ENCODE measurements at places on chromosomes 5 and 9.
A peak's percentile ranks its signal among the peaks of the same experiment; 100 is the strongest.

DNA sequence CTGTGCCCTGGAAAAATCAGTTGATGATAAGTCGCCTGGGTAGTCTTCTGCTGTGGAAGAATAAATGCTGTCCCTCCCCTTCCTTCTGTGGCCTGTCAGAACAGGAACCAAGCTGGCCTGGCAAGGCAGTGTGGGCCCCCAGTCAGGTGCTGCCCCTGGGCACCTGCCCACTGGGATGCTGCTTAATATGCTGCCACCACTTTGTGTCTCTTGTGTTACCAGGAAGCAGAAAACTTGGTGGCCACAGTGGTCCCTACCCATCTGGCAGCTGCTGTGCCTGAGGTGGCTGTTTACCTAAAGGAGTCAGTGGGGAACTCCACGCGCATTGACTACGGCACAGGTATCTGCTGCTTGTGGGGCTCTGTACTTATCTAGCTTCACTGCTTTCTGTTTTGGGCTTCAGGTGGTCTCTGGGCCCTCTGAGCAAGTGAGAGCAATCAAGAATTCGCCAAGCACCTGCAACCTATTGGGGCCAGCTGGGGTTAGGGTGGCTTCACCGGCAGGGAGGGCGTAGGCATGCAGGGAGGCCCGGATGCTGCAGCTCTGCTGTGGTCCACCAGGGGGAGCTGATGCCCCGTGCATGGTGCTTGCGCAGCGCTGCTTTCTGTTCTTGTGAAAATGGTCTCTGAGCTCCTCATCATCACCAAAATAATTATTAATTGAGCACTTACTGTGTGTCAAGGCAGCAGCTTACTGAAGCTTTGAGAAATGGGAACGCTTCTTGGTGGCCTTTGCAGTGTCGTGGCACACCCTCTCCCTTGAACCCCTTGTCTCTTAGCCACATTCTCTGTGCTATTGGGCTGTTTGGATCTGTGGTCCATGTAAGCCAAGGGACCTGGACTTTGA is 20.3 kb downstream of the PTPA start:
- DNase-seq: peak; percentile 89

DNA sequence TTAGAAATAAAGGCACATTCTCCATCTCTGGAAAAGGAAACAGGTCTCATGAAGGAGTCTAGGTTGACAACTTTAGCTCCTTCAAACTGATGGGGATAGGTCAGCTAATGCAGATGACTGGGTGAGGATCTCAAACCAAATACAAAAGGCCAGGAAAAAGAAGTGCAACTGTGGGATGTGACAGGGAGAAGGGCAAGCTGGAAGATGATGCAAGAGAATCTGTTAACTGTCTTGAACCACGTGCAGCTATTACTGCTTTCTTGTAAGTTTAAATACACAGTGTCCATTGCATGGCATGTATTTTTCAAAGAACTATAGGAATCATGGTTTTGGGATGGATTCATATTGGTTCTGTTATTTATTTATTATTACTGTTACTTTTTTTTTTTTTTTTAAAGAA is 331.8 kb downstream of the NDUFS4 start:
- DNase-seq: no peak

DNA sequence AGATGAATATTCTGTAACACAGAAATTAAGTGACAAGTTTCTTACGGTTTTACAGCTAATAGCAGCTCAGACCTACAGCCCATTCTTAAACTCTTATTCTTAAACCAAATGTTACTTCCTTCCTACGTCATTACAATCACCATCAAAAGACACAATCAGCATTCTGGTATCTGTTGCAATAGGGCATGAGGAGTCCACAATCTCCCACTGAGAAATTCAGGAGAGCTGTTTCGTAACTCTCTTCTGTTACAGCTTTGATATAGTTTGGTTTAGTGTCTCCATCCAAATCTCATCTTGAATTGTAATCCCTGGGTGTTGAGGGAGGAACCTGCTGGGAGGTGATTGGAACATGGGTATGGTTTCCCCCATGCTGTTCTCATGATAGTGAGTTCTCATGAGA is 163.4 kb downstream of the GAS1 start:
- DNase-seq: no peak

DNA sequence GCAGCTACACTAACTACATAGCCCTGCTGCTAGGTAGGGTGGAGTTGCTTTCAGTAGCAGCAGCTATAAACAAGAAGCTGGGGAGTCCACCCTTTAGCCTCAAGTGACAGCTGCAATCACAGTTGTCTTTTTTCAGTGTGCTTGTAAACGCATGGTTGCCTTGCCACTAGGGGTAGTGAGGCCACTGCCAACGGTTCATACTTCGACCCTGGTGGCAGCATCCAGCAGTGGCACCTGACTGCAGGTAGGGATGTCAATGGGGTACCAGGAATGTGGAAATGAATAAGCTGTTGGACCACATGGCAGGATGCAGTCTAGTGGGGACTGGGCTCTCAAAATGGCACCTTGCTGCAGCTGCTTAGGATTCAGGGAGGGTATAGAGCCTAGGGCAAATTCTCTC is 367.2 kb downstream of the RASEF start:
- DNase-seq: no peak

DNA sequence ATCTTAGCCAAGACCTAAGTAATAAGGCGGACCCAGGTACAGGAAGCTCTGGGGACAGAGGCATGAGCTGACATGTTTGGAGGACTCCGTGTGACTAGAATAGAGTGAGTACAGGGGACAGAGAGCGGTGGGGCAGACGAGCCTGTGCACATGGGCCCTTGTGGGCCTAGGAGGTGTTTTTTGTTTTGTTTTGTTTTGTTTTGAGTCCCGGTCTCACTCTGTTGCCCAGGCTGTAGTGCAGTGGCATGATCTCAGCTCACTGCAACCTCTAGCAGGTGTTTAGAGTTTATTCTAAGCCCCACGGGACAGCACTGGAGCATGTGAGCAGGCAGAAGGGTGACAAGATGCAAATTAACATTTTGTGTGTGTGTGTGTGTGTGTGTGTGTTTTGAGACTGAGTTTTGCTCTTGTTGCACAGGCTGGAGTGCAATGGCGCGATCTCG is 3.1 kb upstream of the EEIG1 start:
- DNase-seq: no peak

DNA sequence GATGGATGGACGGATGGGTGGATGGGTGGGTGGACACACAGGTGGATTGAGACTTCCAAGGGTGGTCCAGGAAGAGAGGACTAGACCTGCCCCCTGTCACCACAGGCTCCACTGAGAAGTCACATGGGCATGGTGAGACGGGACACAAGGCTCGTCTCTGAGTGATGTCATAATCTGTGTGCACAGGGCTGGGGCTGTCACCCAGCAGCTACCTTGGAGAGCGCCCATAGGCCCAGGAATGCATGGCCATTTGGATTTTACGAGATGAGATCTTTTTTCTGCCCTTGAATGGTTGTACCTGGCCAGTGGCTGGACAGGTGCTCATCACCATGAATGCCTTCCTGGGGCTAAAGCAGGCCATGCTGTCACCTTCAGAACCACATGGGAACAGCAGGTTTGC is 3.1 kb downstream of the OLFM1 start:
- no peak for DNase-seq

DNA sequence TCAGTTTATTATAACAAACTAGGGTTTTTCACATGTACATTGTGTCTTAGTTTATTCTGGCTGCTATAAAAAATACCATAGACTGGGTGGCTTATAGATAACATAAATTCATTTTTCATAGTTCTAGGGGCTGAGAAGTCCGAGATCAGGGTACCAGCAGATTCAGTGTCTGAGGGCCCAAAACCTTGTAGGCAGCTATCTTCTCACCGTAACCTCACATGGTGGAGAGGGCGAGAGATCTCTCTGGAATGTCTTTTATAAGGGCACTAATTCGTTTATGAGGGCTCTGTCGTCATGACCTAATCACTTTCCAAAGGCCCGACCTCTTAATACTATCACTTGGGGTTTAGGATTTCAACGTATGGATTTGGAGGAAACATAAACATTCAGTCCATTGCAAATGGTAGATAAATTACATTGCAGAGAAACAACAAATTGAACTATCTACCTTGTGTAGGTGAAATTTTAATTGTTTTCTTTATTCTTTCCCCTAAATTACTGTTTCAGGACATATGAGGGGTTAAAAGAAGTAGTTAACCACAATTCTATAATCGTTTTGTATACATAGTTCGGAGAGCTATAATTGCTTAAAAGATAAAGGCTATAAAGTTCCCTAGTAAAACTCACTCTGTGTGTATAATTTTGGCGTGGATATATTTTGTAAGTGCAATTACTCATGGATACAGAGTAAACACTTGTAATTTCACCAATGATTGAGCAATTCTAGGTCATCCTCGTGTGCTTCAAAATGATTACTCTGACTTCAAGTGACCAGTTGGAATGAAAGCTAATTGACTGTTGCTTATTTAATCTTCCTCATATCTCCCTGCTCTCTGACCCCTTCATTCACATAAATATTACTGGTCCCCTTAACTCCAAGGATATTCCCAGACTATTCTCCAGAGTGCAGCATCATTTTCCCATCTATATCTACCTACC is 247.5 kb upstream of the TMEM161B start:
- no peak for DNase-seq

- no peak for DNase-seq
Observed at GRCh38 chr5:128469912-128470311, 68.1 kb downstream of the FBN2 start.

DNA sequence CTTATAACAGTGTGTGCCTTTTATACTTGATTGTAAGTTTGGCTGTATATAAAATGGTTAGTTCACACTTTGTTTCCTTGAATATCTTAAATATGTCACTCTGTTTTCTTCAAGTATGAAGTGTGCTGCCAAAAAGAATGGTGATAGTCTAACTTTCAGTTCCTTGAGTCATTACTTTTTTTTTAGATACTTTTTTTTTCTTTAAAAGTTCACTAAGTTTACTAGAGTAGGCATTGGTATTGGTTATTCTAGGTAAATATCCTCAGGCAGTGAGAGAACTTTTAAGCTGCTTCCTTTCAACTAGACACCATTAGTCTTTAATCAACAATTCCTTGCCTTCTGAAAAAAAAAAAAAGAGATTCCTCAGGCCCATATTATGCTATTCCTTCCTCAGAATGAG is 41.9 kb downstream of the SPEF2 start:
- no peak for DNase-seq

DNA sequence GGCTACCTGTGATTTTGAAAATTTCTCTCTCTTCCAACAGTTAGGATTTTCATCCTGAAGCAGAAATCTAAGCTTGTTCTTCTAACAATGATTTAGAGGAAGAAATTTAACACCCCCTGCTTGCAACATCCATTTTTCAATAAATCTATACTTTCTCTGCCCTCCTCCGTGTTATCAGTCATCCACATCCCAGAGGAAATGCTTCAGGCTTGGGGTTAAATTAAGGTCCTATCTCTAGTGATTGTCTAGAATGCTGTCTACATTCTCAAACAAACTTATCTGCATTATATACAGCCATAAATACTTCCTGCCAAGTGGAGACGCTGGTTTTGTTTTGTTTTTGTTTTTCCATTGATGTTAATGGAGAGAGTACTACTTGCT is 371.0 kb downstream of the CSNK1G3 start:
- no peak for DNase-seq

- peak; percentile 69 for DNase-seq
Observed at GRCh38 chr5:128674837-128675446, 136.9 kb upstream of the FBN2 start.

DNA sequence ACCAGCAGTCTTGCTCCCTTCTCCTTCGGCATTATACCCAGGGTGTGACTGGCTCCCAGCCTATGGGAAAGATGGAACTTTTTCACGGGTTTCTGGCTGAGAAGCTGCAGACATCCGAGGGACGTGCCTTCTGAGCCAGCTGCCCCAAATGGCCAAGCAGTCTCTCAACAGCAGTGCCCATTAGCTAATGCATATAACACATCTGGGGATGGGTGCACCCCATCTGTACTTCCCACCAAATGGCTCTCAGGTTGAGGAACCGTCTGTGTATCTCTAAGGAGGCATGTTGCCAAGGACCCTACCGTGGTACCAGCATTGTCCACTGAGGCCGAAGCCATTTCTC is 25.0 kb downstream of the C5orf15 start:
- DNase-seq: no peak

DNA sequence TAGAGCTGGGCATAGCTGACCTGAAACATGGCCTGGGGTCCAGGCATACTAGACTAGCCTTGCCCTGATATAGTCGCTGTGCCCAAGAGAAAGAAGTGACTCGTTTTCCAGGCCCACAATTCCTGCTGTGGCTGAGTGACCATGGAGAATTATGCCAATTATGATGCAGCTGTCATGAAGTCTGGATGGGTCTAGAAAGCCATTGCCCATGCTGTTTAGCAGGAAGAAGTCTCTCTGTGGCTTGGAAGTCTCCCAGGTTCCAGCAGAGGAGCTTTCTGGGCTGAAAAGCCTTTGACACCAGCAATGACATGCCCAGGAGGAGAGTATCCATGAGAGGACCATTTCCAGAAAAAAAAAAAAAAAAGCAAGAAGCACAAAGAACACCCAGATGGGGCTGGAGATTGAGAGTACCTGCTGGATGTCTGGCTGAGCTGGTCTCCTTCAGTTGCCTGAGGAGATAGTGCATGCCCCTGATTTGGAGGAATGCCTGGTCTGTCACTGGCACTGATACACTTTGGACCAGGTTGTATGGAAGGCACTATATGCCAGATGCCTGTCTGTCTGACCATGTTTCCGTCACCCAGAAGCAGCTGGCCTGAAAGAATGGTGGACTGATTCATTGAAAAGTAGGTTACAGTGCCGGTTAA is 128.0 kb upstream of the EPB41L4A start:
- DNase-seq: no peak

- DNase-seq: peak; percentile 61
Observed at GRCh38 chr9:35518981-35519679, 29.2 kb downstream of the RUSC2 start.

DNA sequence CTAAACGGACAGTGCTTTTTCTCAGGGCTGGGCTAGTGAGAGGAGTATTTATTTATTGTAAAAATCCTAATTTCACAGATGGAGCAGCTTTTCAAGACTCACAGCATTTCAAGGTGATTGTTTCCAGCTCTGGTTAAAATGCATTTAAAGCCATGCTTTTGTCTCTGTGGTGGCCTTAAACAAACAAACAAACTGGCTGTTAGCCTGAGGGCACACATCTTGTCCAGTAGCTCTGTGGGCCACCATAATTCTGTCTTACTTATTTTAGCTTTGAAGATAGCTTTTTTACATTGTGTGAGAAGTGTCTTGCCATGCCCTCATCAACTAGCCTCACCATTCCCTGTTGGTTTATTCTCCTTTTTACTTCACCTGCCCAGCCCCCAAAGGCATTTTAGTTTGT is 218.2 kb downstream of the PSAT1 start:
- DNase-seq: no peak

- DNase-seq: no peak
Observed at GRCh38 chr9:136061405-136061804, 33.7 kb downstream of the NACC2 start.

- DNase-seq: no peak
Observed at GRCh38 chr5:139842321-139842720, 46.7 kb downstream of the PSD2 start.

DNA sequence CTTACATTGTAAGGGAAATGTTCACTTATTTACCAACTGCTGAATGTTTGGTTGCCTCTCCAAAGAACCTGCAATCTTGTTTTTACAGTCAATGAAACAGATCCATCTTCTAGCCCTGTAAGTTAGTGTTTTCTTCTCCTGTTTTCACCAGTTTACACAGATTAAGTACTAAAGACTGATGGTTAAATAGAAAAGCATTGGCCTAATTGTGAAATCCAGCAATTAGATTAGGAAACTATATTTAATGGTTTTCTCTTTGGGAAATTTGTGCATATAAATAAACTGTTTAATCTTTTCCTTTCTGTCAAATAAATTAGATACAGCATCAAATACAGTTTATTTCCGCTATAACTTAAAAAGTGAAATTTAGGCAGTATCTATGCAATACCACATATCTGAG is 247.9 kb upstream of the MEF2C start:
- DNase-seq: no peak

GRCh38 chr9:106921341-106921899 is 58.5 kb downstream of the ZNF462 start:
- no peak for DNase-seq

Measured in RWPE1 (cell line).